ENCODE measurements at places on chromosomes 7 and 10.

DNA sequence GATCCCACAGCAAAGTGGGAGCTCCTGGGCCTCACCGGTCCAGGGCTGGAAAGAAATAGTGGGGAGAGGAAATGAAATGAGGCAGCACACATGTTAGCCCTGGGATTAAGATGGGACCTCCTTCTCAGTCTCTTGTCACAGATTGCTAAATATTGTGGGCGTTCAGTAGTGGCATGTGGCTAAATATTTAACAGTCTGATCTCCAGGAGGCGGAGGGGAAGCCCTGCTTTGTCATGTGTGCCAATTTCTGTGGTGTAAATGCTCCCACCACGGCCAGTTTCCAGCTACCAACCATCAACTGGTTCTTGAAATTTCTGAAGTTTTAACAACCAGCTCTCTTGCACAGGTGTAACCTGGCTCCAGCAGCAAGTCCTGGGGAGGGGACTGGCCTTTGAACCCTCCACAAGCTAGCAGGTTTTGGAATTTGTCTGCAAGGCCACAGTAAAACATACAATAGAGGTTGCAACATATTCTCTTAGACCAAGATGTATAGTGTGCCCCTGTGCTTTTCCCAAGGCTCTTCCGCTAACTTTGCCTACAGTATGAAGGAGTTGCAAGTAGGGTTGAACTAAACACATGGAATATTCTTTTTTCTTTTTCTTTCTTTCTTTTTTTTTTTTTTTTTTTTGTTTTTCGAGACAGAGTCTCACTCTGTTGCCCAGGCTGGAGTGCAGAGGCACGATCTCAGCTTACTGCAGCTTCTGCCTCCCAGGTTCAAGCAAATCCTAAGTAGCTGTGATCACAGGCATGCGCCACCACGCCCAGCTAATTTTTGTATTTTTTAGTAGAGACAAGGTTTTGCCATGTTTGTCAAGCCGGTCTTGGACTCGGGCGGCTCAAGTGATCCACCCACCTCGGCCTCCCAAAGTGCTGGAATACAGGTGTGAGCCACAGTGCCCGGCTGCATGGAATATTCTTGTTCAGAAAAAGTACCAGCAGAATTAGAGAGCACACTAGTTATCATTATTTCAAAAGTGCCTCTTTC, 103.1 kb upstream of the PCBD1 start:
- DNase-seq: no peak

GRCh38 chr7:3957472-3958108, 656.5 kb downstream of the SDK1 start:
- no peak for DNase-seq

DNA sequence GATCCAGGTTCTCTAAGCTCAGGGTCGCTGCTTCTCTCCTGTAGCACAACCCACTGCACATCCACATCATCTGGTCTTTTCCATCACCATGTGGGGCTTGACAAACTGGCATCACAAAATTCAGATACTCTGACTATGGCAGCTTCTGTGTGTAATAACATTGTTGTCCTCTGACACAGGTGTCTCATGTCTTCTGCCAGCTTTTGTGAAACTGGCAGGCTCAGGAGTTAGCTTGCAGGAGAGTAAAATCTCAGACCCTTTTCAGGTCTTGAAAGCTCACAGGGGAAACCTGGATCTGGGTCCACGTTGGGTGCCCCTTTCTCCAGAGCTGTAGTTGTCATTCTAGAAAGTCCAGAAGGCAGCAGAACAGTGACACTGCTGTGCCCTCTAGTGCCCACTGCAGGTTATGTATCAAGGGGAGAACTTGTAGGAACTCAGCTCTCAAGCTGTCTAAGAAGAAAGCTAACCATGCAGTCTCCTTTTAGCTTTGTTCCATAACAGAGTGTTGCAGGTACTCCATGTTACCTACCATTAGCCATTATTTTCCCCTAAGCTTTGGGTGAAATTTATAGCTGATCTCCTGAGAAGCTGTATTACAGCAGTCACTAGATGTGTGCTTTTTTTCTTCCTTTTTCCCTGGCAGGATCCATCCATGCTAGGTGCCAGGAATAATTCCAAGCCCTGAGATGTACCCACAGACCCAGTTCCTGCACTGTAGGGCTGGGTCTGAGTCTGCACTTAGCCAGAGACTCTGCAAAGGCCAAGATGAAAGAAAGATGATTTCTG, 102.7 kb downstream of the ZNF248 start:
- DNase-seq: no peak

- no peak for DNase-seq
These were observed 12.0 kb downstream of the PWWP2B start for GRCh38 chr10:132408823-132409666.

- no peak for DNase-seq
These were observed 23.1 kb upstream of the MACC1 start for GRCh38 chr7:20240080-20240926.

DNA sequence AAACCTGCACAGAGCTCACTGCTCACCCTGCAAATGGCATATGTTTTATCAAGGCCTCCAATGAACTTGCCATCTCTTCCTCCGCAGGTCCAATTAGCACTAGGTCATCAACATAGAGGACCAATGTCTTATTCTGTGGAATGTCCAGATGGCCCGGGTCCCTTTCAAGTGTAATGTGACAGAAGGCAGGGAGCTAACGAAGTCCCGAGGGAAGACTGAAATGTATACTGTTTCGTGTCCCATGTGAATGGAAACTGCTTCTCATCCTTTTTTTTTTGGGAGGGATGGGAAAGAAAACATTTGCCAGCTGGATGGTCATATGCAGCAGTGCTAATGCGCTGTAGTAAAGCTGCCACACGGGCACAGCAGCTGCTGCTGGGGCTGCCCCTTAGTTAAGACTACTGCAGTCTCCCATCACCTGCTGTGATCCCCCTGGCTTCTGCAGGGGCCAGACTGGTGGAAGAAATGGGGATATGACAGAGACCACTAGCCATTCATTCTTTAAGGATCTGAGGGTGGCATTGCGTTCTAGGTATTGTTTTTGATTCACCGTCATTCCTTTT, 61.7 kb upstream of the CCNY start:
- DNase-seq: no peak

DNA sequence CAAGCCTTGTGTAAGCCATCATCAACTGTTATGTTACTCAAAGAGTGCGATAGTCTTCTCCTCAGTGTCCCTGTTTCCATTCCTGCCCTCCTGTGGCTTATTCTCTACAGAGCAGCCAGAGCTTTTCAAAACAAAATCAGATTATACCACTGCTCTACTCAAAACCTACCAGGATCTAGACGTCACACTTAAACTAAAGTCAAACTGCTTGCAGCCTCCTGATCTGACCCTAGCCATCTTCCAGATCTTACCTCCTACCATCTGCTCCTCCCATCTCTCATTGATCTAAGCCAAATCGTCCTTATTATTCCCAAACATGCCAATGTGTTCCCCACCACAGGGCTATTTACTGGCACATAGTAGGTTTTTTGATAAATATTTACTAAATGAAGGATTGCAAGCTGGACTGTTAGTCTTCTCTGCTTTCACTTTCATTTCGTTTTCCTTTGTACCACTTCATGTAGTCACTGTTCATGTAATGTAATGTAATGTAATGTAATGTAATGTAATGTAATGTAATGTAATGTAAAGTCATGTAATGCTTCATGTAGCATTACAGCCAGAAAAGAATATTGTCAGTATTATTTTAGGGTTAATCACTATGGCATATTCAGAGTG, 116.1 kb downstream of the GPR37 start:
- DNase-seq: no peak
